GM19239 (cell line): ENCODE measurements at places on chromosomes 5 and 9.

GRCh38 chr9:254516-254915 is 39.9 kb downstream of the DOCK8 start:
- no peak for DNase-seq

- DNase-seq: no peak
Observed at GRCh38 chr5:111645303-111645838, 111.6 kb downstream of the NREP start.

- DNase-seq: no peak
Observed at GRCh38 chr9:8356406-8356805, 556.8 kb upstream of the DMAC1 start.

GRCh38 chr9:126667190-126668055 is 53.7 kb downstream of the LMX1B start:
- DNase-seq: no peak

- DNase-seq: no peak
Observed at GRCh38 chr5:126354858-126355731, 68.1 kb upstream of the GRAMD2B start.

- no peak for DNase-seq
Observed at GRCh38 chr9:15253786-15254185, 53.2 kb downstream of the TTC39B start.

GRCh38 chr9:94971378-94972131 is 245.1 kb downstream of the AOPEP start:
- DNase-seq: no peak

DNA sequence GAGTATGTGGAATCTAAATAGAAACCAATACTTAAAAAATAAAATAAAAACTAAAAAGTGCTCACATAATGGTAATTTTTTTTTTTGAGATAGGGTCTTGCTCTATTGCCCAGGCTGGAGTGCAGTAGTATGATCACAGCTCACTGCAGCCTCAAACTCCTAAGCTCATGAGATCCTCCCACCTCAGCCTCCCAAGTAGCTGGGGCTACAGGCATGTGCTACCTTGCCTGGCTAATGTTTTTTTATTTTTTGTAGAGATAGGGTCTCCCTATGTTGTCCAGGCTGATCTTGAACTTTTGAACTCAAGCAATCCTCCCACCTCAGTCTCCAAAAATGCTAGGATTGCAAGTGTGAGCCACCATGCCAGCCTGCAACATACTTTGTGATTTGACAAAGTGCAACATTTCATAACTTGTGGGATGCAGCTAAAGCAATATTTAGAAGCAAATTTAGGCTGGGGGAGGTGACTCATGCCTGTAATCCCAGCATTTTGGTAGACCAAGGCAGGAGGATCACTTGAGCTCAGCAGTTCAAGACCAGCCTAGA is 18.4 kb downstream of the AP3B1 start:
- no peak for DNase-seq

DNA sequence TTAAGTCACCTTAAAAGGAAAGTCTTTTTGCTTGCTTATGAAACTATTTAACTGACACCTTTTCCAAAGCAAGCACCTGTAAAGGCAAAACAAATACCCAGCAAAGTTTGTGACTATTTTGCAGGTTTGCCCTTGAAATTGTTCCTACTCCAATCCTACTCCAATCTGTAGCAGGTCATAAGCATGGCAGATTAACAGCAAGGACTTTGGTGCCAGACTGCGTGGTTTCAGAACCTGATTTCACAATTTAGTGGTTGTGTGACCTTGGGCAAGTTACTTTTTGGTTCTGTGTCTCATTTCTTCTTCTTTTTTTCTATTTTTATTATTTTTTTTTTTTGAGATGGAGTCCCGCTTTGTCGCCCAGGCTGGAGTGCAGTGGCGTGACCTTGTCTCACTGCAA is 282.1 kb downstream of the RFX3 start:
- DNase-seq: no peak

DNA sequence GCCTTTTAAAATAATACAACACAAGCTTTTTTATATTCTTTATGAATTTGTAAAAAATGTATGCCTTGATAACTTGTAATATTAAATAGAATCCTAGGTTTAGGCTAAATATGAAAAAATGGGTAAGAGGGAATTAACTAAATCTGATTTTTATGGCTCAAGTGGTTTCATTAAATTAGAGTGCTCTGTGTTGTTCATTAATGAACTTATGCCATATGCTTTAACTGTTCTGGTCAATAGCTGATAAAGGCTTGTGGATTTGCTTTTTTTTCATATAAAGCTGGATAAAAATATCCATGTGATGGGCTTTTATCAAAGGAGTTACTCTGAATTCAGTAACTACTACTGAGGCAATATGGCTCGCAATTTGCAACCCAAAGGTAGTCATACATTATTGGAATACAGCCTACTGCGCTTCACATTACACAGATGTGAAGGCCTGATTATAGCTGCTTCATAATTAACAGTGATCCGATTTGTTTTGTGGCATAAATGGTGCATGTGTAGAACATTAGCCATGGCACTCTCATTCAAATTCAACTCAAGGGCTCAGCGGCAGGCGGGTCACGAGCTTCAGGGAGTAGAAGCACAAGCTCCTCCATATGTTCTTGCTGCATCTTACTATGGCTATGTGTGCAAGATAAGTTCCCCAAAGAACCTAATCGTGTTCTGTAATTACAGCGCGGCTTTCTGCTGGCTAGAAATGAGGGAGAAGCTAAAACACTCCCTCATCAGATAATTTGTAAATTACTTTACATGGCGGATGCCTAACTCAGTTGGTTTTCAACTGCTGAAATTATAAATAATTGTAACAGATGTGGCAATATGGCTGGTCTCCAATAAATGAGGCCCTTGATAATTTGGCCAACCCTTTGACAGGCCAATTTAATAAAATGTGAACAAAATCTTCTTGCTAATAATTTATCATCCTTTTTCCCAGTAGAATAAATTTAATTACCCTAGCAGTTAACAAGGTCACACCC is 188.3 kb downstream of the CNTLN start:
- DNase-seq: no peak

DNA sequence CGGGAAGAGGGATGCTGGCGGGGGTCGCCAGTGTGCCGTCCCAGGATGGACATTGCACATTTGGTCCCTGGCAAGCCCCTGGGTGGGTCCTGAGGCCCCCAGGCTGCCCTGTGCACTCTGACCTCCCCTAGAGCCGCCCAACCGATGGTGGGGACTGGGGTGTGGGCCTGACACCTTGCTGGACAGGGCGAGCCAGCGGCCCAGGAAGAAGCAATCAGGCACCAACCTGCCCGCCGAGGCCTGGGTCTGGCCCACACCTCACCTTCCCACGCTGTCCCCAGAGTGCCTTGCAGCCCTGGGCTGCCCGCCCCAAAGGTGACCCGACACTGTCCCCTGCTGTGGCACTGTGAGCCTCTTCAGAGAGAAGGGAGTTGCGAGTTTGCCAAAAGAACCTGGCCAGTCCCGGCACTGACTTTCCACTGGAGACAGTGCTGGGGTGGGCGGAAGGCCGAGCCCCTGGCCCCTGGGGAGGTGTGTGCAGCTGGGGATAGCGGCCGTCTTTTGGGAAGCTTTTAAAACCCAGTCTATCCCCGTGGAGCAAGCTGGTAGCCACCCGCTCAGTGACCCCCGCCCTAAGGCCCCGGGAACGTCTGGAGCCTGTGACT is 12.0 kb upstream of the NRARP start:
- no peak for DNase-seq

GRCh38 chr5:178548746-178549145 is 41.4 kb downstream of the COL23A1 start:
- DNase-seq: no peak

DNA sequence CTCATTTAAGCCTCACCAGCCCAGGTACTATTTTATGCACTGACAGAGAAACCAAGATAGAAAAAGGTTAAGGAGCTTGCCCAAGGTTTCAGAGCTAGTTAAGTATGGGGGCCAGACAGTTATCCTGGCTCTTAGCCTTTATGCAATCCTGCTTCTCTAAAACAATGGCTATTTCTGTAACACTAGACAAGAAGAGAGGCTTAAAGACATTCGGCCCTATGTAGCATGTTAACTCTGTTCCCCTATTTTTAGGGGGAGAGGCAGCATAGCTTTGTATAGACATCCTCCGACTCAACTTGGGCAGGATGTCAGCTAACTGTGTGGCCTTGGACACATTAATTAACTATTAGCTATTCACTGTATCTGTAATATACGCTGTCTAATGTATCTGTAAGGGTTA is 54.6 kb downstream of the LHFPL2 start:
- DNase-seq: no peak

GRCh38 chr5:7364226-7364875 is 31.6 kb upstream of the ADCY2 start:
- DNase-seq: no peak

- DNase-seq: no peak
Observed at GRCh38 chr9:10228082-10228481, 384.7 kb downstream of the PTPRD start.

DNA sequence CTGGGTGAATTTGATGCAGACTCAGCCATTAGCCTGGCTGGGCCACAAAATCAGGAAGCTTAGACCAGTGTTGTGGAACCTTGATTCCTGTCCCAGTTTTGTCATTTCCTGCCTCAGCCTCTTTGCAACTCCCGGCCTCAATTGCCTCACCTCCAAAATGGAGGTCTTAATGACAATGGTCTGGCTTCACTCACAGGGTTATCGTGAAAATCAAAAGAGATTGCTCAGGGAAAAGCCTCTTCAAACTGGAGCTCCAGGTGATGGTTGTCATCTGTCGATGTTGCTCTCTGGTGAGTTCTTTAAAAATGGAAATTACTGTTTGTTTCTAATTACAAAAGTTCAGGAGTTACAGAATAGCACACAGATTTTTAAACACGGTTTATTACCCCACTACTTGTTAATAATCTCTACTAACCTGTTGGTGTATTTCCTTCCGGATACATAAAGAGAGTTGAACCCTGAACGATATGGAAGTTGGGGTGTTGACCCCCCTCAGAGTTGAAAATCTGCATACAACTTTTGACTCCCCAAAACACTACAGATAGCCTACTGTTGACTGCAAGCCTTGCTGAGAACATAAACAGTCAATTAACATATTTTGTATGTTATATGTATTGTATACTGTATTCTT is 109.9 kb upstream of the CPEB4 start:
- no peak for DNase-seq

DNA sequence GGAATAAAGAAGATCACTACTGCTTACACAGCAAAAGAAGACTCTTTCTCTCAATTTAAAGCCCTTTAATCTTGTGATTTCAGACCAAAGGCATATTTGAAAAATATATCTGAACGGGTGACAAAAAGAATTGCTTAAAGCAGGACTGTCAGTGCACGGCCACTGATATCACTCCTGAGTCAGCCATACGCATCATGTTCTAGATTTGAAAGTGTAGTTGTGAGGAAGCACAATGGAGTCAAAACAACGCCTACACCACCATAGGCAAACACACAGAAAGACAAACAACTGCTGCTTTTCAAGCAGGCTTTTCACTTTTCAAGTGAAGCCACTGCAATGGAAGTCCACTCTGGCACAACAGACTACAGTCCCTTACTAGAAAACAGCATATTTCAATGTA is 141.7 kb downstream of the AUH start:
- DNase-seq: no peak

DNA sequence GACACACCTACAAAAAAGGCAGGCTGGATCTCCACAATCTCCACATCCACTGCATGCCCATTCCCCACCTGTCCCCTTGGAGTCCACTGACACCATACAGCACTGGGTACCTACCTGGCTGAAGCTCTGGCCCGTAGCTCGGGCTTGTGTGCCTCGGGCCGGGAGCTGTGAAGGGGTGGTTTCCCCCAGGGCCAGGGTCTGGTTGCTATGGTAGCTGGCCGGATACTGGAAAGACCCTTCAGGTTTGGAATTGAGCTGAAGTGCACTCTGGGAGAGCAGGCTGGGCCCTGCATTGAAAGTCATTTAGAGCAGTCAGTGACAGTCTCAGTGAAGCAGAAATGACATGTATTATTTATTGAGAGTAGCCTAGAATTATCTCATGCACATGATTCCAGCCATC is 507.3 kb downstream of the CTNND2 start:
- no peak for DNase-seq
